ENCODE measurements at places on chromosomes 6 and 20. TPM values are rescaled to one million over a fixed set of nuclear protein-coding genes. Genes with fewer than 3 reads are reported as not detected.

- DNase-seq: peak; percentile 94
These were observed at the start of gene SEC63 for GRCh38 chr6:107957909-107958688. Gene SEC63 (minus strand): TSS chr6:107958208. CDS start chr6:107958009, 199 bp downstream.

DNA sequence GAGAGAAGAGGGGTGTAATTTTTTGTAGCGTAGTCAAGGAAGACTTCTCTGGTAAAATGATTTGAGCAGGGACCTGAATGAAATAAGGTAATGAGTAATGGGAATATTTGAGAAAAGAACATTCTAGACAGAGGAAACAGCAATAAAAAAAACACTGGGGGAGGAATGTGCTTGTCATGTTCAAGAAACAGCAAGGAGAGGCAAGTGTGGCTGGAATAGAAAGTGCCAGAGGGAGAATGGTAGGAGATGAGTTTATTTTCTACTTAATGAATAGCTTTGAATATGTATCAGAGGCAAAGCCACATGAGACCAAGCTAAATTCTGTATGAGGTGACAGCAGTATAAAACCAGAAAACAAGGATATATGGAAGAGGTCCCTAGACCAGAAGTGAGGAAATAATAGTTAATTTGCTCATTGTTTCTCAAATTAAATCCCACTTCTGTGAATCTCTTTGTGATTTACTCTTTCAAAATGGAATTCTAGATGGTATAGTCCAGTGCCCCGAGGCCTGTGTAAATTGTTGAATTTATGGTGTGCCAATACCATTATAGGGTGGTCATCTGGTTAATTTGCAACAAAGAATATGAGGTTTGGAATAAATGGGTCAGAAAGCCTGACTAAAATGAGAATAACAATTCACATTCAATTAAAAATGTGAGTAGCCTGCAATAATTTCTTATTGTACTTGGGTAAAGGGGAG lies 170.2 kb downstream of the CDKAL1 start:
- DNase-seq: no peak

The RSPH4A gene
- 1.5 TPM for total RNA-seq

DNA sequence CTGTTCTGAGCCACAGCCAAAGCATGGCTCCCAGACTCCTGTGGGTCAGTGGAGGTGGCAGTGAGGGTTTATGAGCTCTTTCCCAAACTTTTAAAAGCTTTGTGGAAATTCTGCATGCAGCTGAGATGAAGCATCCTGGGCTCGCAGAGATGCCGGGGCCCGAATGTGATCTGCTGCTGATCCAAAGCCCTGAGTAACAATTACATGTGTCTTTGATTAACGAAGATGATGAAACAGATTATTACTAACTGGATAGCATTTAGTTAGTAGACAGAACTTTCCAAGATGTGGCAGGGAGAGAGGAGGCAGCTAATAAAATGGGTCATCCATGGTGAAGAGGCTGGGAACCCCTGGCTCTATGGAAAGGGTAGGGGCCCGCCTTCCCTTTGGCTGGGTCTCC lies 43.9 kb upstream of the MDFI start:
- DNase-seq: no peak

DNA sequence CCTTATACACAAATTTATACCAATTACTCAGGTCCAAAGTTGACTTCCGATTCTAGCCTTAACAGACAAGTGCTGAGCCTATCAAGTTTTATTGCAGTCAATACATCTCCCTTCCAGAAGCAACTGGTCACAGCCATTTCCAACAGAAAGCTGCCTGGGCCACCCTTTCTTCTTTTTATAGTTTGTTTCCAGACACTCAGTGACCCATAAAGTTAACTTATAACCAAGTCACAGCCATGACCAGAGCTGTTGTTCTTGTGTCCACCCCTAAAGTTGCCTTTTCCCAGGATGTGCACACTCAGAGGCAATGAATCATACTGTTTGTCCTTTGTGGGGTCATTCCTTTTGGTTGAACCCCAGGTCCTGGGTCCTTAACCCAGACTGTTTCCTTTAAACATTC lies 89.9 kb downstream of the CD83 start:
- DNase-seq: no peak

The BANF2 gene
- not detected for total RNA-seq

DNA sequence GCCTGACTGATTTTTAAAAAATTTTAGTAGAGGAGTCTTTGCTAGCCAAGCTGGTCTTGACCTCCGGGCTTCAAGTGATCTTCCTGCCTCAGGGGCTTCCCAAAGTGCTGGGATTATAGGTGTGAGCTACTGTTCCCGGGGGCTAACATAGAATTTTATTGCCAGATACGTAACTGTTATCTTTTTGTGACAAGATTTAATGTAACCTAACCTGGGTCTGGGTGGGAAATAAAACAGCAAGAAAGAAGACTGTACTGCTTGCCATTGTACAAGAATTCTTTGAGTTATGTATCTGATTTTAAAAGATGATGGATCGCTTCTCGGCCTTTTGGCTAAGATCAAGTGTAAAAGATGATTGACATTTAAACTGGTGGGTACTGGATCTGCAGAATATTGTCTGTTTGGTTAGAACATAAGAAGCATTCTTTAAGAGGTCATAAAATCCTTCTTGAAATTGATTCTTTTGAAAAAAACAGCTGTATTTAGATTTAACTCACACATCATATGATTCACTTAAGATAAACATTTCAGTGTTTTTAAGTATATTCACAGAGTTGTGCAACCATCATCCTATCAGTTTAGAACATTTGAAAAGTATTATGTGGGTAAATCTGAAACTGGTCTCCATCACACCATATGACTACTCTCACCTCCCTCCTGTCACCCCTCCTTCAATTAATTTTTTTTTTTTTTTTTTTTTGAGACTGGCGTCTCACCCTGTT lies 21.6 kb downstream of the TPX2 start:
- DNase-seq: no peak

DNA sequence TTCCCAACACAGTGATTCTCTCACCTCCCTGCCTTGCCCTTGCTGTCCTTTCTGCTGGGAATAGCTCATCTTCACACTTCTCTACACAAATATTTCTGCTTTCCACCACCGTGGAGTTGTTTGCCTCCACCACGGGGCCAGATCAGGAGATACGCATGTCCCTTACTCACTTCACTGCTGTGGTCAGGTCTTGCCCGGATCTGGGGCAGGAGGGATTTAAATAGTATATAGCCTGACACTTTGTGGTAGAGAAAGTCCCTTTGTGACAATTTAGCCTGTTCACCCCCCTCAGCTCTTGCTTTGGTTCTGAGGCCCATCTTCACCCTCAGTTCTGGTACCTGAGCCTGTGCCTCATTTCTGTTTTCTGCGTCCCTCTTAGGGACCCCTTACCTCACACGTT lies 92.6 kb upstream of the PREP start:
- DNase-seq: no peak

The ME1 gene
- total RNA-seq: 7.2 TPM

- no peak for DNase-seq
These were observed 376.5 kb upstream of the MAN1A1 start for GRCh38 chr6:119726086-119726485.

DNA sequence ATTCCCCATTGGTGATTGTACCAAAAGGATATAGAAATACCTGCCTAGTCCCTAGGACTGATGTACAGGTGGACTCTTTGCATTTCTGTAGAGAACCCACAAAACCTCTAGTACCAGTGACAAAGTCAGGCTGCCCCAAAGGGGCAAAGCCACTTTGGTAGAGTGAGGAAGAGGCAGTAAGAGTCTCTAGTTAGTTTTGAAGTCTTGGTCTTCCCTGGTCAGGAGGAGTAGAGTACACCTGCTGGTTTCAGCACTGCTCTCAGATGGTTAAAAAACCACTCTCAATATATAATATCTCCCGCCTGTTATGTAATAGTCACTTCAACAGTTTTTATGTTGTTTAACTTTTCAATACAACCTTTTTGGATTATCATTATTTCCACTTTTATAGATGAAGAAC lies 344.9 kb downstream of the CDKAL1 start:
- no peak for DNase-seq

The RIMS1 gene
- 4.0 TPM for total RNA-seq

The PAX1 gene
- not detected for total RNA-seq

DNA sequence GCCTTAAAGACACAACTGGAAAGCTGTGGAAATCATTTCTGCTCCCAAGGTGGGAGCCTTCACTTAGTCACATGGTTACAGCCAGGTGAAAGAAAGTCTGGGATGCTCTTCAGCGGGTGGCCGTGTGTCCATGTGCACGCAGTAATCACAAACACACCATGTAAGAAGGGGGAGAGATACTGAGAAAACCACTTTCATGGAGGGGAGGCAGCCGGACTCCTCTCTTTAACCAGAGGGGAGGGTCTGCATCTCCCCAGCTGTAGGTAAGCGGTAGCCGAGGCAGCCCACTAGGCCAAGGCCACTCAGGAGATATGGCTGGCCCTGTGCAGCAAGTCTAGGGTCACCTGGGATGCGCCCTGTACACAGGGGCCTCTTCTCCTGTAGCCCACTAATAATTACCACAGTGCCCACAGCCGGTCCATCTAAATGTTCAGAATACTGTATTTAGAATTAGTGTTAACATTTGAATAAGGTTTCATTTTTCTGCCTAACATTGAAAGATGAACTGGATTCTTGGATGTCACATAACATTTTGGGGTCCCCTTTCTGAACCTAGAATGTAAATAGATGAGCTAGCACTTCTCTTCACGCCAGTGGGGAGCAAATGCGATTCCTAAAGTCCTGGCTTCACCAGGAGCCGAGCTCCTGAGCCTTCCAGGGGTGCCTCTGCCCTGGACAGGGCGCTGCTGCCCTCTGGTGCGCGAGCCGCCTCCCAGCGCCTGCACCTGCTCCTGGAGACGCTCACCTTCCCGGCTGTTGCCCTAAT lies 15.9 kb downstream of the GPR31 start:
- no peak for DNase-seq

The C2 gene
- total RNA-seq: 54.2 TPM

- no peak for DNase-seq
These were observed 154.3 kb upstream of the TENT5A start for GRCh38 chr6:81906709-81907204.
